Right atrium auricular region (tissue), 2 donors: ENCODE measurements at places on chromosomes 16 and 17. TPM values are rescaled to one million over a fixed set of nuclear protein-coding genes. Genes with fewer than 3 reads are reported as not detected.

The BOLA2B gene
- 143 TPM for total RNA-seq

GRCh38 chr17:82687375-82687861, 11.1 kb downstream of the RAB40B start:
- no peak for DNase-seq

- no peak for DNase-seq
Observed at GRCh38 chr16:31568577-31569359, 41.1 kb downstream of the AHSP start.

The IRX6 gene
- total RNA-seq = not detected

DNA sequence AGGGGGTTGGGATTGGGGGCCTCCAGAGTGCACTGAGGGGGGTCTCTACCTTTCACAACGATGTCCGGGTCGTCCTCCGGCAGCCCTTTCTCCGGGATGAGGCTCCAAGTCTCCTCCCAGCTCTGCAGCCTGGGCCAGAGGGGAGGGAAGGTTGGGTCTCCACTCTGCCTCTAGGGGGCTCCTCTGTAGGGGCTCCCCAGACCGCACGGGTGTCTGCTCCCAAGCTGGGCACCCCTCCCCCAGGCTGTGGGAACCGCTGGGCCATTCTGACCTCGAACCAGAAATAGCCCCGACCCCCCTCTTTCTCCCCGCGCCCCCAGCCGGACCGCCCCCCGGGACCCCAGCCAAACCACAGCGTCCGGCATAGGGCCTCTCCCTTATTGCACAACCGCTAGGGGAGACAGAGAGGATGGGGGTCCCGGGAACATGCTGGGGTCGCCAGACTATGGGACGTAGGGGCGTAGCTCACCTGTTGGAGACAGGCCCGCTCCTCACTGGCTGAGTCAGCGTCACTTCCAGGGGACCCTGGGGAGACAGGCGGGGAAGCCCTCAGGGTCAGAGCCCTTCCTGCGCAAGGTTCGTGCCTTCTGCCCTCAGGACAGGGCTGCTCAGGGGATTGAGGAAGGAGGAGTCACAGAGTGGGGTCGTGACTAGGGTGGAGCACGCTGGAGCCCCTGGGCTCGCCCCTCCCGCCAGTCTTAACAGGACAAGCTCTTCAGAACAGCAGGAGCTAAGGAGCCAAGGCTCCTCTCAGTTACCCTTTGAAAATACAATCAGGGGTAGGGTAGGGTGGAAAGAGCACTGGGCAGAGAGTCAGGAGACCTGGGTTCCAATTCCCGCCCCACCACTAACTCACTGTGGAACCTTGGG, 2.7 kb downstream of the PLEKHH3 start:
- peak; percentile 71 for DNase-seq

DNA sequence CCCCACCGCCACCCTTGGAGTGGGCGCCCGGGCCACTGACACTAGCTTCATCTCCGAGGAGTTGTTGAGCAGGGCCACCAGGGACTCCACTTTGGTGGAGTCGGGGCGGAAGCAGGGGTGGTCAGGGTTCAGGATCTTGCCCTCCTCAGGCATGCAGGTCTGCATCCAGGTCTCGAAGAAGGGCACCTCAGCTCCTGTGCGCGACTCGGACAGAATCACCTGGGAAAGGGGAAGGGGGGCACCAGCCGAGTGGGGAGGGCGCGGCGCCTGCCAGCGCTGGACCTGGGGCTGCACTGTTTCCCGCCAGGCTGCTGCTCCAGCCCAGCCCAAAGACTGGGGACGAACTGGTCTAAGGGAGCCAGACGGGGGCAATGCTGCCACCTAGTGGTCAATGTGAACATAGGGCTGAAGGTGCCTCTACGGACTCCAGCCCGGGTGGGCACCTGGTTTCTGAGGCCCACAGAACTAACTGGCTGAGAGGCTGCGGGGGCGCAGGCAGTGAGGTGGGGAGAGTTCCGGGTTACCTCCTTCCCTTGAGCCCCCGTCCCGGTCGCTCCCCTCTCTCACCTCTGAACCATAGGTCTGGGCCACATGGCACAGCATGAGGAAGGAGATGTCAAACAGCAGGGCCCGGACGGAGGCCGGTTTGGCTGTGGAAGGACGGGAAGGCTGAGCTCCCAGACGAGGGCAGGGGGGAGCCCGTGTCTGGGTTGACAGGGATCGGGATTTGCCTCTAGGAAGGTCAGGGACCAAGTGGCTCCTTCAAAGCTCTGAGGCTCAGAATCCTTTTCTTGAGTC, 11.8 kb downstream of the CSF3 start:
- peak; percentile 82 for DNase-seq

The NR1D1 gene
- 9.9 TPM for total RNA-seq

- DNase-seq = no peak
Observed at GRCh38 chr16:20628213-20628612, 52.0 kb upstream of the ACSM2B start.

DNA sequence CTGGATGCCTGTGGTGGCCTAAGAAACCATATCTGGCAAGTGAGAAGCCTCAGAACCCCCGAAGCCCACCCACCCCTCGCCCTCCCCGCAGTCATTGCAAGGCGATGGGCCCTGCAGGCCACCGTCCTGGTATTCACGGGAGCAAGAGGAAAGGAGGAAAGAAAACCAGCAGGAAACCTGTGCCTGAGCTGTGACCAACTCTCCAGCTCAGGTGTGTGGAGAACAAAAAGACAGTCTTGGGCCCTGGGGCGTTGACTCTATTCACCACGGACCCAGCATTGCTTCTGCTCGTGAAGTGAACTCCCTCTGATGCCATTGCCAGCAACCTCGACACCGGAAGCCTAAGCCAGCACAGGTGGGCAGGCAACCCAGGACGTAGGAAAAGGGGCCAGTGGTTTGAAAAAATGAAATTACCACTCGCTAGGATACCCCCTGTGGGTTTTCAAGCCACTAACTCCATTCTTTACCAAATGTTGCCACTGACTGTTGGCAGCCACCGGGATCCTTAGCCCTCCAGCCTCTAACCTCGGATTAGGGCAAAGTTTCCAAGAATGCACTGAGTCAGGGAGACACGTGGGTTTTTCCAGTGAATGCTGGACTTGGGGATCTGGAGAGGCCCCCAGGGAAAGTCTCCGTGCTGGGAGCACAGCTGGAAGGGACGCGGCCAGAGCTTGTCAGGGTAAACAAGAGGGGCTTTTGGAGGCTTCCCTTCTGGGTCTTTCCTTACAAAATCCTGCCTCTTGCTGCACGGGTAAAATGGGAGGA, 25.1 kb downstream of the FA2H start:
- DNase-seq = no peak

DNA sequence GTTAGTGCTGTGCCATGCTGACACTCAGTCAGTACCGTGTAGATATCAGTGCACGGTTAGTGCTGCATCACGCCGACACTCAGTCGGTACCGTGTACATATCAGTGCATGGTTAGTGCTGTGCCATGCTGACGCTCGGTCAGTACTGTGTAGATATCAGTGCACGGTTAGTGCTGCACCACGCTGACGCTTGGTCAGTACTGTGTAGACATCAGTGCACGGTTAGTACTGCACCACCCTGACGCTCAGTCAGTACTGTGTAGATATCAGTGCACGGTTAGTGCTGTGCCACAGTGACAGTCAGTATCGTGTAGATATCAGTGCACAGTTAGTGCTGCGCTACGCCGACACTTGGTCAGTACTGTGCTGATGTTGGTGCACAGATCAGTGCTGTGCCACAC, 102.8 kb upstream of the ZNF469 start:
- DNase-seq = no peak

The KRT12 gene
- not detected for total RNA-seq

DNA sequence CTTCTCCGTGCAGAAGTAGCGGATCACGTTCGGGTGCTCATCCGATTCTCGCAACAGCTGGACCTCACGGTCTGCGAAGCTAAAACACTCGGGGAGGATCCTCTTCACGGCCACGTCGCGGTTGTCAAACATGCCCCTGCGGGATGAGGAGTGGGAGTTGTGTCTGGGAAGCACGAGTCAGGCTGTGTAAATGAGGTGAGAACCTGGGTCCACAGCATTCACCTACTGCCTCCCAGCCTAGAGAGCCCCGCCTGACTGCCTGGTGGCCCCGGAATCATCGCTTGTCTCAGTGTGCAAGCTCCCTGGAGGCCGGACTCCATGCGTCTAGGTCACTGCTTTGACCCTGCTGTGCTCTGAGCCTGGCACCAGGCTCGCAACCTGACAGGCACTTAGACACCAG, 33.9 kb upstream of the ICAM2 start:
- DNase-seq = no peak

GRCh38 chr17:80822700-80823410, 168.8 kb upstream of the CHMP6 start:
- no peak for DNase-seq

DNA sequence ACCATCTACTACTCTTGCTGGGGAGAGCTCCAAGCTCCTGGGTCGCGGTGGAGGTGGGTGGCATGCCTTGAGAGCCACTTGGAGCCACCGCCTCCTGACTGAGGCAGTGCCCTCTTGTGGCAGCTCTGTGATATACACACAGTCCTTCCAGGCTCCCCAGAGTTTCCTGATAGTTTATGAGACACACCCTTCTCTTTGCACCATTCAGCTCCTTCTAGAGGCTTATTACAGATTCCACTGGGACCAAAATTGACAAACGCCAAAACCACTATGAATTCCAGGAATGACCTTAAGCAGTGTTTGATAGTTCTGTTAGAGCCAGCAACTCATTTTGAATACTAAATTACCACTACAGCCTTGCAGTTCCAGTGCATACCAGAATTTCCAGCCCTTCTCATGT, 170.1 kb upstream of the CDH13 start:
- DNase-seq = no peak

DNA sequence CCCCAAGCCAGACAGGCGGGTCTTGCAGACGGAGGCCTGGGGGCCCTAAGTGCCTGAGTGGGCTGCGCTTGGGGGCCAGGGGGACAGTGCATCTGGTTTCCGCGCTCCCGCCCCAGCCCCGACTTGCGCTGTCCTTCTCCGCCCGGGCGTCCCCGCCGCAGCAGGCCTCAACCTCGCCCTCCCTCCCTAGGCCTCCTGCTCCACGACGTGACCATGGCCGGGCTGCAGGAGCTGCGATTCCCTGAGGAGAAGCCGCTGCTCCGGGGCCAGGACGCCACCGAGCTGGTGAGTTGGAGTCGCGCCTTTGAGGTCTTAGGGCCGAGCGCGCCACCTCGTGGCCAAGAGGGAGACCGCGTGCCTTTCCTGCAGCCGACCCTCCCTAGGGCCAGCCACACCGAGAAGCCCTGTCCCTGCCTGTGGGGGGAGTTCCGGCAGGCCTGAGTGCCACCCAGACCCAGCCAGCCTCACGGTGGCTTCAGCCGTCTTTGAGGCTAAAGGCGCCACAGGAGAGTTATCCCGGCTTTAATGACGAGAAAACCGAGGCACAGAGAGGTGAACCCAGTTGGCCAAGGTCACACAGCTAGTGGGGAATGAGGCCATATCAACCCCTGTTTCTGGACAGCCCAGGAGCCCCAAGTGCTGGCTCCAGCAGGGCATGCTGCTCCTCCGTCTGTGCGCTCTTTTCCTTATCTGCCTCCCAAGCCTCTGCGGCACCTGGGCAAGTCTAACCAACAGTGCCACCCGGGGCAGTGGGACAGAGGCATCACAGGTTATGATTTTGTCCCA, 12.2 kb upstream of the NDRG4 start:
- peak; percentile 84 for DNase-seq

GRCh38 chr17:48549914-48550501, 5.1 kb upstream of the HOXB2 start:
- no peak for DNase-seq

GRCh38 chr17:75463603-75464002, 7.2 kb downstream of the TMEM94 start:
- no peak for DNase-seq

GRCh38 chr16:55663765-55664677, 8.2 kb downstream of the SLC6A2 start:
- no peak for DNase-seq

The ZNF646 gene
- 6.2 TPM for total RNA-seq

The KRT36 gene
- total RNA-seq = not detected

- DNase-seq = peak; percentile 88
Observed at GRCh38 chr16:55487048-55487803, 8.2 kb downstream of the MMP2 start.

DNA sequence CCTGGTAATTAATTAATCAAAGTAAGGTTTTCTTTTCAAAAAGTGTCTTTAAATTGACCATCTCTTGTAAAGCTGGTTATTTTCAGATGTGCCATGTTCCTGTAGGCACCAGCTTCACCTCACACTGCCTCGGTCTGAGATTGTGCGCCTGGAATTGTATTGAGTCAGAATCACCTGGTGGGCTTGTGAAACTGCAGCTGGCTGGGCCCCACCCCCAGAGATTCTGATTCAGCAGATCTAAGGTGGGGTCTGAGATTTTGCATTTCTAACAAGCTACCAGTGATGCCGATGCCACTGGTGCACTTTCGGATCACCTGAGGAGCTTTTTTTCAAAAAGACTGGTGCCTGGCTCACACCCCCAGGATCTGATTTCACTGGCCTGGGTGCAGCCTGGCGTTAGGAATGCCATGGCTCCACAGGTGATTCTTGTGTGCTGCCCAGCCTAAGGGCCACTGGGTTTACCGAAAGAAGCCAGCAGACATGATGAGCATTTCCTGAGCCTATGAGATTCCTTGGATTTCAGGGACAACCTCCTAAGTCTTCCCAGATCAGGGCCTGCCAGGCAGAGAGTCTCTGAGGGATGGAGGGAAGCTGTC, 59.2 kb upstream of the TOB1 start:
- no peak for DNase-seq

The GOSR1 gene
- 25.2 TPM for total RNA-seq

DNA sequence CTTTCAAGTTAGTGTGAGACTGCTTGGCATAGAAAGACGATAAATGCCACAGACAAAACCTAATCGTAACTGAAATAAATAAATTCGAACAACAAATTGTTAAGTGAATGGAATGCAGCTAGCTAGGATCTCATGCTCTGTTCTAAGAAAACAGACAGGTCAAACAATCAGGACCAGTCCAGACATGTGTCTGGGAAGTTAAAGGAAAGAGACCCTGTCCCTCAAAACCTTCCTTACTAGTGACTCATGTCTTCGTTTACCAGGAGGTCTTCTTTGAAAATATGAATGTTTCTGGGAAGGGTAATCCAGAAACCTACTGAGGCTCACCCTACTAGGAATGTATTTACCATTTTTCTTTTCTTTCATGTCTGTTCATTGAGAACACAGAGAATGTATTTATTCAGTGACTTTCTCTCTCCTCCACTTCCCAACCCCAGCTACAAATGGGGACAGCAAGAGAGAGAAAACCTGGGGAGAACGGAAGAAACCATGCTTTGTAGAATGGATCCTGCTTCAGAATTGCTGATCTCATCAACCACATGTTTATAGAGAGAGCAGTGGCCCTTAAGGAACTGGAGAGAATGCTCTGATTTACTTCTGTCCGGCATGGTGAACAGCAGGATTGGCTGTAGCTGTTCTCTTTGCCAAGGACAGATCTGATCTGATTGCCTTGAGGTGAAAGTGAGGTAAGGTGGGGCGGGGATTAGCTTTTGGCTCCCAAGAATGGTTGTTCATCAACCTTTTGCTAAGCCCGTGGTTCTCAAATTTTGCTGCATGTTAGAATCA, 39.4 kb upstream of the DHX8 start:
- DNase-seq = no peak

The CACNG1 gene
- not detected for total RNA-seq

The SARM1 gene
- 6.2 TPM for total RNA-seq

GRCh38 chr16:27685807-27686206, 135.9 kb downstream of the KATNIP start:
- no peak for DNase-seq

GRCh38 chr16:87691686-87692079, 74.1 kb downstream of the KLHDC4 start:
- no peak for DNase-seq
